GM10248 (cell line): ENCODE measurements at places on chromosomes 16 and 17.
A peak's percentile ranks its signal among the peaks of the same experiment; 100 is the strongest.

DNA sequence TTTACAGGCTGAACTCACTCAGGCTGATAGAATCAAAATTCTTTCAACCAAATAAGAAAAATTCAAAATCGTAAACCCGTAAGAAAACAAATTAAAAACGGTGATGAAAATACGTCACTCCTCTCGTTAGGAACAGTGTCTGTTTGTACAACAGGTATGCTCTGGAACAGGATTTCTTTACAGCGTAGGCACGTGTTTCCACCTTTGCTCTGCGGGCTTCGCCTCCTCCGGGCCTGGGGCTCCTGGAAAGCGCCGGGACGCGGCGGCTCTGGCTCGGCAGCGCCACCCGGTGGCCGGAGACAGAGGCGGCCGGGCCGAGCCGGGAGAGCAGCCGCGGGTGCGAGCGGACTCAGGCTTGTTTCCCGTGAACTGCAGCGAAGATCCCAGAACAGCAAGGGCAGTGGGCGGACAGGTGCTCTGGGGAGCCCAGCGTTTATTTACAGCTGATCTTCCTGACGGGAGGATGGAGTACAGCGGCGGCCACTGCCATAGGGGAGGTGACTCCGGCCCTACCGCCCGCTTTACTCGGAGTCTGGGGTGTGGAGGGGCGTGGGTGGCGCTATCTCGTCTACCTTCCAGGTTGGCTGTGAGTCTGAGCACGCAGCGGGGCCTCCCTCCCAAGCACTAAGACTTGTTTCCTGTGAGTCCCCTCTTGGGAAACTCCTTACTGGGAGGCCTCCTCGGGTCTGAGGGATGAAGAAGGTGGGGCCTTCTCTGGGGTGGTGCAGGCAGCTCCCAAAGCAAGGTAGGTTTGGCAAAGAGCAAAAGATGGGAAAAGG lies 40.5 kb upstream of the ATP2A3 start:
- DNase-seq = peak; percentile 88

- DNase-seq = peak; percentile 90
Measured at GRCh38 chr16:3095869-3096268, 3.2 kb downstream of the ZSCAN10 start.

DNA sequence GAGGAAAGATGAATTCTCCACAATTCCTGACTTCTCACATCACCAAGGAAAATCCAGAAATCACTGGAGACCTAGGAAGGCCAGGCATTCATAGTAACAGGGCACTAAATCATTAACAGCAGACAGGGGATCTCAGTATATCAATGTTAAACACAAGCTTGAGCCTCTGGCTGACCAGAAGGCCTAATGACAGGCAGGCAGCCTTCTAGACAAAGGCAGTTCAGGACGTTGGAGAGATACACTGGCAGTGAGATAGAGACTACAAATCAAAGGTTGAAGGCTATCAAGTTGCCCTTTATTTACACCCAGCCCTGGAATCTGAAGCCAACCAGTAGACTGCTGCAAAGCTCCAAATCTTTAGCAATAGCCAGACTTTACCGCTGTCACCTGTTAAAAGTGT lies 422.8 kb upstream of the CCL2 start:
- no peak for DNase-seq

GRCh38 chr16:86198206-86199118 lies 299.5 kb downstream of the IRF8 start:
- no peak for DNase-seq

GRCh38 chr16:19621445-19621844 lies 65.9 kb downstream of the VPS35L start:
- no peak for DNase-seq

DNA sequence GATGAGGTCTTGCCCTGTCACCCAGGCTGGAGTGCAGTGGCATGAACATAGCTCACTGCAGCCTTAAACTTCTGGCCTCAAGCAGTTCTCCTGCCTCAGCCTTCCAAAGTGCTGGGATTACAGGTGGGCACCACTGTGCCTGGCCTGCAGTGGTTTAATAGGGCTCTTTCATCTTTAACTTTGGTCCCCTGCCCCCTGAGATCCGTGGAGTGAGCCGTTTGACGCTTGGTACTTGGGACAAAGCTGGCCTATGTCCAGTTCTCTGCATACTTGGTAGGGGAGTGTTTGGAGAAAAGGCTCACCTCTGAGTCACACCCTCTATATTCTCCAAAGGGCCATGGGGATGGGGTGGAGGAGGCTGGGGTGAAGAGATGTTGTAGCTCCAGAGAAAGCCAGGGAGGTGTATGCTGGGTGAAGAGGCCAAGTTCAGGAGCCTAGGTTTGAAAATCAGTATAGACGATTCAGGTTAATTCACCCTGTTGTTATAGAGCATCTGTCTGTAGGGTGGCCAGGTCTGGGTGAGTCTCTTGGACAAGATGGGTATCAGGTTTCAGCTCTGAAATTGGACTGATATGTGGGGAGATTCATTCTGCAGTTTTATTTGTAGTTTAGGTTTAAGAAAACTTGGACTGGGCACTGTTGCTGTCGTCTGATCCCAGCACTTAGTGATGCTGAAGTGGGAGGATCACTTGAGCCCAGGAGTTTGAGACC lies 17.6 kb downstream of the ABCC1 start:
- no peak for DNase-seq

GRCh38 chr17:38746004-38746848 lies 1.9 kb downstream of the PCGF2 start:
- DNase-seq = no peak

DNA sequence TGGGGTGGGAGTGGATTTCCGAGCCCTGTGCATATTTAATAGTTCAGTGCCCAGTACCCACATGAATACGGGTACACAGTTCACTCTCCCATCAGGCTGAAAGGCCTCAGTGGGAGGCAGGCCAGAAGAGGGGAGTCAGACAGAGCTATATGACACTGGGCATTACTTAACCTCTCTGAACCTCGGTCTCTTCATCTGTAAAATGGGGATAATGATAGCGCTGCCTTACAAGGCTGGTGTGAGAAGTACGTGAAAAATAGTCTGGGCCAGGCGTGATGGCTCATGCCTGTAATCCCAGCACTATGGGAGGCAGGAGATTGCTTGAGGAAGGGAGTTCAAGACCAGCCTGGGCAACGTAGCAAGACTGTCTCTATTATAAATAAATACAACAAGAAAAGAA lies 3.6 kb downstream of the GPRC5B start:
- no peak for DNase-seq

DNA sequence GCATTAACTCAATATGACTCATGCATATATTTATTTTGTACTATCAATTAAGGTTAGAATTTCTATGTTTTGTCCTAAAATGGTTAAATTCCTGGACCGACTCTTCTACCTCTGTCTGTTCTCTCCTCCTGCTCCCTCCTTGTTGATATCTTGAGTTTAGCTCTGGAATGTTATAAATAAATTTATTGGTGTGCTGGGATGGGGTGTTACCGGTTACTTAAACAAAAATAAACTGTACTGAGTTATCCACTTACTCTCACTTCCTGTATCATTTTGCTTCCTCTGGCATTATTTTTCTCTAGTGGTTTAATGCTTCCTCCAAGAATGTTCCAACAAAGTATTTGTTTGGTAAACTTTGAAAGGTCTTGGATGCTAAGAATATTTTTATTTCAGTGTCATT lies 120.1 kb downstream of the ABCA8 start:
- DNase-seq = no peak

- no peak for DNase-seq
Measured at GRCh38 chr16:87415441-87415840, 23.3 kb downstream of the MAP1LC3B start.

- DNase-seq = no peak
Measured at GRCh38 chr16:29775742-29776408, 2.2 kb upstream of the ZG16 start.

- DNase-seq = no peak
Measured at GRCh38 chr16:21075252-21075651, 75.4 kb downstream of the DNAH3 start.
